ENCODE measurements at places on chromosomes 3 and 15.

DNA sequence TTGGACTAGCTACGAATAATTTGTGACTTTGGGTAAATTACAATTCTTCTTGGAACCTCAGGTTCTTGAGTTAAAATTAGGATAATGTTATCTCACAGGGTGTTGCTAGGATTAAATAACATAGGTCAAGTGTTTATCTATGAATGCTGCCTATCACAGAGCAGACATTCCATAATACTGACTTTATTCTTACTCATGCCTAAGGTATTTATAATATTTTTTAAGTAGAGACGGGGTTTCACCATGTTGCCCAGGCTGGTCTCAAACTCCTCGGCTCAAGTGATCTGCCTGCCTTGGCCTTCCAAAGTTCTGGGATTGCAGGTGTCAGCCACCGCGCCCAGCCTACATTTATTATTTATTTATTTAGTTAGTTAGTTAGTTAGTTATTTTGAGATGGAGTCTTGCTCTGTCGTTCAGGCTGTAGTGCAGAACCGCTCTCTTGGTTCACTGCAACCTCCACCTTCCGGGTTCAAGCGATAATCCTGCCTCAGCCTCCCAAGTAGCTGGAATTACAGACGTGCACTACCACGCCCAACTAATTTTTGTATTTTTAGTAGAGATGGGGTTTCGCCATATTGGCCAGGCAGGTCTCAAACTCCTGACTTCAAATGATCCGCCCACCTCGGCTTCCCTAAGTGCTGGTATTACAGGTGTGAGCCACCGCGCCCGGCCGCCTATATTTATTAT lies 741 bp upstream of the ZNF106 start:
- DNase-seq, result no peak

DNA sequence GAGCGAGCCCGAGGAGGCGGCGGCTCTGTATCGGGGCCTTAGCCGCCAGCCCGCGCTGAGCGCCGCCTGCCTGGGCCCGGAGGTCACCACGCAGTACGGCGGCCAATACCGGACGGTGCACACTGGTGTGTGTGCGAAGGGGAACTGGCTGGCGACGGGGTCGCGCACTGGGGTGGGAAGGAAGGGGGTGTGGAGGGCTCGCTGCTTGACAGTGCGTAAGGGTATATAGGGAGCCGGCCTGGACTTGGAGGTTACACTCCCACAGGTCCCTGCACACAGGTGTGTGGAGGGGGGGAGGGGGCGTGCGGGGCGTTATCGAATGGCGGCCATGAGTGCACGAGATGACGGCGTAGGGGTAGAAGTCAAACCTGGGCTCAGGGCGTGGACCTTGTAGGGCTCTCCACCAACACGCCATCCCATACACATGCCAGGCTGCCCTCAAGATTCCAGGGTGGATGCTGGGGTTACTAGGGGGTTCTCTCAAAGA lies 389 bp downstream of the APEH start:
- DNase-seq, result no peak

DNA sequence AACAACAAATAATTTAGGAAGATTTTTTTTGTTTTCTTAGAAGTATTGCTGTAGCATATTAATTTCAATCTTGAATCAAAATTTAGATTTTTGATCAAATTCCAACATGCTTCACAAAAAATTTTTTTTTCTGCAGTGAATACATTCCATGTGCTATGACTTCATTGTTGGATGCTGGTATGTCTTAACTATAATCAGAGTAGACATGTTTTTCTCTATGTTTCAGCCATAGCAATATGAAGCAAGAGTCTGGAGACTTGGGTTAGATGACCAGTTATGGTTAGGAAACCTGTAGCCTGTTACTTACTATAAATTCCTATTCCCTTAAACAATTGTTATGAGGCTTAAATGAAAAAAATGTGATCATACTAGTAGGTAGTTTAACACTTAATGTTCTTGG lies 176.1 kb upstream of the CHL1 start:
- no peak for DNase-seq

DNA sequence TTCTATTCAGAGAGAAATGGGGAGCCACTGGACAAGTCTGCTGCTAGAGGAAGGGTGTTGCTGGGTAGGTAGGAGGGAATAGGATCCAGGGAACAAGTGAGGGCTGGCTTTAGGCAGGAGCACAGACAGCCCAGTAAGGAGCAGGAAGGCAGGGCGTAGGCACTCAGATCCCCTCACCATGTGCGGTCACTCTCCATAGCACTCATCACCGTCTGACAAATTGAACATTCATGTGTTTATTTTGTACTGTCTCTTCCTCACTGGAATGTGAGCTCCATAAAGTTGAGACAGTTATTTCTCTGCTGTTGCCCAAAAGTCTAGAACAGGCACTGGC lies 24.2 kb upstream of the LRRC34 start:
- no peak for DNase-seq

DNA sequence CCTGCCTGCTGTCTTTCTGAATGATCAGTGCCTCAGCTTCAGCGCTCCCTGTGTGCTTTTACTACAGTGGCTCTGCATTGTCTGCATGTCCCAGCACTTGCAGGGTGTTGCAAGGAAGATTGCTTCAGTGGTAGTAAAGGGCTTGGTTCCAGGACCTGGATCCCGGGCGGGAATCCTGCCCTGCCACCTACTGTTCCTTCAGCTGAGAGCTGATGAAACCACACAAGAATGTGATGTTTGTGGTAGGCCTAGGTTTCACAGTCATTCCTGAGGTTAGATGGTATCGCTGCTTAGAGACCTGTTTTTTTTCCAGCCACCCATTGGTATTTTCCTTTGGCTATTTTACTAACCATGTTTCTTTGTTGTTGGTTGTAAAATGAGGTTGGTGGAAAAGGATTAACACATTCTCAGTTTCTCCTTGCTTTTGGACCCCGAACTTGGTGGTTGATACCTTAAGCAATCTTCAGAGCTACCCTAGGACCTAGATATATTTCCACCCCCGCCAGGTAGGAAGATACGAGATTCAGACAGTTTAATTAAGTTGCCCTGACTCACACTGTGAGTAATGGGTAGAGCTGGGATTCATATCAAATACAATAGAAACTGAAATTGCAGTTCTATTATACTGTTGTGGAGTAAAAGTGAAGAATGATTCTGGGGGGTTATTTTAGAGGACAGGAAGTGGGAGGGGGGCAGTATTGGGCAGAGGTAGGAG lies 11.4 kb downstream of the GPR87 start:
- DNase-seq, result no peak

DNA sequence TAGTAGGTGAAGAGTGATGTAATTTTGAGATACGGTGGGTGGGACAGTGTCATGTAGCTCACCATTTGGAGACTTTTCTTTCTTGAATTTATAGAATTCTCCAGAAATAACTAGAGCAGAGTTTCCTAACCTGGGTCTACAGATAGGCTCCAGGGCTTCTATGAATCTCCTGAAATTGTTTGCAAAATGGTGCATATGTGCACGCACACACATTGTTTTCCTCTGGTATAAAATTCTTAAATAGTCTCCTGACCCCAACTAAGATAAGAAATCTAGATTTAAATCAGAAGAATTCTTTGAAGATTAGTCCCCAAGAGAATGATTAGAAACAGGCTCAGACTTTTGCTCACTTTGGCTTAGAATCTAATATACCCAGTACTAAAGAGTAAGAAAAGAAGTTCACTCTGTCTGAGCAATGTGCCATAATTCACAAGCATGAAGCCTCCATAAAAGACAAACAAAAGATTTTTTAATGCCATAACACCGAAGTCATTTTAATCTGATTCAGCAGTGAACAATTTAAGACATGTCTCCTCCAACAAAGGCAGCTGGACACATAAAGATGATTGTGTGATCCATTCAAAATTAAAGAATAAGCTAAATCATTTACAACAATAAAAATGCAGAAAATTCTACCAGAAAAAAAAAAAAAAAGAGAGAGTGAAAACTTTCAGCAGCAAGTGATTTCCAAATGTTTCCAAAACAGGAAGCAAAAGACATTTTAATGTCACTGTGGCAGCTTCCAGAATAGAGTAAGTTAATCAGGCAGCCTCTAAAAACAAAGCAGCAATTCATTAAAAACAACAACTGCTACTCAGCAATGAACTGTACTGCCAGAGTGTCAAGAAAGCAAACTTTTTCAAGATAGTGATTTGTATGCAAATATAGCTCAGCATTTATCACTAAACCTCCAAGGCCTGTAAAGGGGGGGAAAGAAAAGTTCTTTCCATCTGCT lies 975.5 kb upstream of the CFAP20DC start:
- no peak for DNase-seq

GRCh38 chr3:25468866-25469319 lies 40.8 kb downstream of the RARB start:
- DNase-seq, result no peak

- DNase-seq, result peak; percentile 27
Observed at GRCh38 chr15:51483520-51483919, 139.1 kb downstream of the DMXL2 start.

- DNase-seq, result no peak
Observed at GRCh38 chr3:81308306-81308705, 453.1 kb downstream of the GBE1 start.

- DNase-seq, result no peak
Observed at GRCh38 chr15:62320259-62320658, 155.2 kb upstream of the C2CD4B start.

GRCh38 chr3:159322322-159322939 lies 520.6 kb downstream of the MFSD1 start:
- no peak for DNase-seq

GRCh38 chr15:76354823-76355440 lies 18.4 kb downstream of the ISL2 start:
- DNase-seq, result no peak
